Activated CD4-positive, CD25-positive, alpha-beta regulatory T cell (primary cell): ENCODE measurements at places on chromosomes 11 and 22.
A peak's percentile ranks its signal among the peaks of the same experiment; 100 is the strongest.

DNA sequence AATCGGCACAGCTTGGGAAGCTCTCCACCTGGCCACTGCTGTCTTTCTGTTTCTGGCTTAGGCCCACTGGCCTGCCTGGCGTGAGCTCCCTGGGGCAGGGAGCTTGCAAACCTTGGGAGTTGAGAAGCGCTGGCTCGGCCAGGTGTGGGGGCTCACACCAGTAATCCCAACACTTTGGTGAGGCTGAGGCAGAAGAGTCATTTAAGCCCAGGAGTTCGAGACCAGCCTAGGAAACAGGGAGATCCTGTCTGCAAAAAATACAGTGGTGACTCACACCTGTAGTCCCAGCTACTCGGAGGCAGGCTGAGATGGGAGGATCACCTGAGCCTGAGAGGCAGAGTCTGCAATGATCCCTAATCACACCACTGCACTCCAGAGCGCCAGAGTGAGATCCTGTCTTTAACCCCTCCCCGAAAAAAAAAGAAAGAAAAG is 4.0 kb downstream of the AP5B1 start:
- no peak for DNase-seq

DNA sequence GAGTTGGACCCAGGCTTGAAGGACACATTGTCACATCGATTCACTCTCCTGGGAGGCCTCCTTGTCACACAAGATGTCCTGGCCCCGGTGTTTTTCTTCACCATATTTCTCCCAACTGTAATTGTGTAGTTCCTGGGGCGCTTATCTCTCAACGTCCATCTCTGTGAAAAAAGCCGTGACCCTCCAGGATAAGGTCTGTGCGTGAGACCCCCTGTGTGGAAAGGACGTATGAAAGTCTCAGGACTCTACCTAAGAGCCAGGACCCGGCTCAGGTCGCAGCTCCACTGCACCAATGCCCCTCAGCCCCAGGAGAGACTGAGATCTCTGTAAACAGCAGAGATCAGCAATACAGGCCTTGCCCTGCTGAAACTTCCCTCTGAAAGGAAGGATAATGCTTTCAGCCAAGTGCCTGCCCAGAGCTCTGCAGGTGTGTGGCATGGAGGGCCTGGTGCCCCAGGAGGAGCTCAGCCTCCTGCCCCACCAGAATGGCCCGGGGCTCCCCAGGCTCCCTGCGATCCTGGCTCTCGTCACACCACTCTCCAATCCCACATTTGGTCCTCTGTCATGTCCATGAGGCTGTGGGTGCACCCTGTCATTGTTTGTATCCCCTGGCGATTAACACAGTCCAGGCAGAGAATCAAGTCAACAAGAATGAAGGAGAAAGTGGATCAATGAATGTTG is 119.2 kb upstream of the TMEM45B start:
- DNase-seq, result no peak

DNA sequence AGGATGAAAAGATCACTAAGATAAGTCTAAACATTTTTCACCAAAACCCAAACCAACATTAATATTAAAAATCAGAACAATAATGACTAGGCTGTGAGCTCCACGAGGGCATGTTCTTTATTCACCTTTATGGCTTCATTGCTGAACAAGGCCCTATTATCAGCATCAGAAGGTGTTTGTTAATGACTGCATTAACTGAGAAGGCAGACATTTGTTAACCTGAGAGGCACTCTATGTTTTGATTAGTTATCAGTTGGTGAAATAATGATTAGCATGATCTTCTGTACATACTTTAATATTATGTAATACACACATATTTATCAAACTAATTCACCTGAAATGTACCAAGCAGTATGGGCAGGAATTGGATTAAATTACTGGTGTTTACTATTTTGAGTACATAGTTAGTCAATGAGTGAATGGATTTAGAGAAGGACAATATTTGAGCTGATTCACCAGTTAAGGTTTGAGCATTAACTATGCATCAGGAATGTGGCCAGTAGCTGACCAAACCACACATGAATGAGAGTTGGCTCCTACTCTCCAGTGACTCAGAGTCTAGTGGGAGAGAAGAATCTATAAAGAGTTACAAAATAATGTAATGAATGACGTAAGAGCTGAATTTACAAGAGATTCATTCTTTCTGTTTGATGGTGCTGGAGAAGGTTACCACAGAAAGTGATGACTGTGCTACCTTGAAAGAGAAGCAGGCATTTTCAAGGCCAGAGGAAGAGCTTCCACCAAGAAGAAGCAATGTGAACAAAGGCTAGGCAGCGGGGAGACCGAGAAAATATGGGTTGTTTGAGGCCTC is 6.7 kb downstream of the IL18 start:
- no peak for DNase-seq

DNA sequence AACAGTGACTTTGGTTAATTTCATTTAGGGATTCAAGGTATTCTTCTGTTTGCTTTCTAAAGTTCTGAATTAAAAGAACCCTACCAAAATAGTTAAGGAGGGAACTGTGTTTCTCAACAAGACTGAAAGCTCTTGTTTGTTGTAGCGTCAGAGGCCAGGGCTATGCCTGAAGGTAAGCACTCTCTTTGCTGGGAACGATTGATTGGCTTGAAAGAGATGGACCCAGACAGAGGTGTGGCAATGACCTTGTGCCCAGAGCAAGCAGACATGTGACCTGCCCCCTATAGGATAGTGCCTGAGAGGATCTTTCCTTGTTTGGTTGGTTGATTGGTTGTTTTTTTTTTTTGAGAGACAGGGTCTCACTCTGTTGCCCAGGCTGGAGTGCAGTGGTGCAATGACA is 68.3 kb upstream of the CECR2 start:
- DNase-seq, result no peak

DNA sequence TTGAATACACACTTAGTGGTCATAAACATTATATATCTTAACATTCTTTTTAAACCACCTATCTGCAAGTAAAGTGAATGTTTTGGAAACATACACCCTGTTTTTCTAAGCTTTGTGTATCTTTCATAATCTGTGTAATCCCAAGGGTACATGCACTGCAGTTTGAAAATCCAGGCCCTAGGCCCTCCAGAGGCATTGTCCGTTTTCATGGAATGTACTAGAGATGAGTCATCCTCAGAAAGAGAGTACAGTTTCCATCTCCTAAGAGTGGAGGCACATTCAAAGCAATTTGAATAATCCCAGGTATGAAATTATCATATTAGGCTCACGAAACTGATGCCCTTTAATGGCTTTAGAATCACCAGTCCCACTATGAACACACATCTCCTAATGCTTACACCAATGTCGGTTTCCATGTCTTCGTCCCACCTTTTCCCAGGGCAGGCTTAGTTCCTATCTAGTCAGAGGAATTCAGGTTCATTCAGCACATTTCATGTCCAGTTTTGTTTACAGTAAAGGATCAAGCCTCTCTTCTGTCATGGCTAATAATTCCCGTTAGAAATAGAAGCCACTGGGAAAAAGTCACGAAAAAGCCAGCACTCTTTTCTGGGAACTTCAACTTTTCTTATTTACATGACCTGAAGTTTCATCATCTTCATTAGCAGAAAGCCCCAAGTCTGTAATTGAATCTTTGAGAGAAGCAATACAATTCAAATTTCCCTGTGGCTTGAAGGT is 39.5 kb upstream of the CD44 start:
- no peak for DNase-seq

- DNase-seq, result no peak
These were observed 1.1 kb downstream of the NEAT1 start for GRCh38 chr11:65423516-65424204.

DNA sequence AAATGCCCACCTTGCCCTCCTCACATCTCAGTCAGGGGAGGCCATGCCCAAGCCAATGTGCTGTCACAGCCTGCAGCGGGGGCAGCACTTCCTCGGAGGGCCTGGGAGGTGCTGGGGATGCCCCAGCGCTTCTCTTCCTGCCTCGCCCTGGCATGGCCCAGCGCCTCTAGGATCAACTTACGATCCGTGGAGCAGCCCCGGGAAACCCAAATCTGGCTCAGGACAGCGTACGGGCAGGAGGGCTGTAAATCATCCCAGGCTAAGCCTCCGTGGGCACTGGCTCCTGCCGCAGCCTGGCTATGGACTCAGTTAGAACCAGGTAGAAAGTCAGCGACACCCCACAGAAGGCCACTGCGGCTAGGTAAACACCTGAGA is 60.9 kb upstream of the EMID1 start:
- no peak for DNase-seq

DNA sequence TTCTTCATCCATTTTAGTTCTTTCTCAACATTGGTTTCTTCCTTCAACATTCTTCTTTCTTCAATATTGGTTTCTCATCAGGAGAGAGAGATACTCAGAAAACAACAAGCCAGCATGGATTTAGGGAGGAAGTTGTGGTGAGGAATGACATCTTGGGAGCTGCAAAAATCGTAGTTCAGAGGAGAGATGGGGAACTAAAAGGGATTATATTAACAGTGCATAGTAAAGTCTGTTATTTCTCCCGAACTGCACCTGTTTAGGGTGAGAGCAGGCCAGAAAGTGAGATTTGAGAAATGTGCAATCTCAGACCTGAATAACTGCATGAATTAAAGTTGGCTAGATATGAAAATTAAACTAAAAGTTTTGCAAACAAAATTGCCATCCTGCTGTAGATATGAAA is 94.5 kb downstream of the CASP12 start:
- DNase-seq, result no peak

- no peak for DNase-seq
These were observed 1.4 kb downstream of the SLC25A17 start for GRCh38 chr22:40817737-40818136.

DNA sequence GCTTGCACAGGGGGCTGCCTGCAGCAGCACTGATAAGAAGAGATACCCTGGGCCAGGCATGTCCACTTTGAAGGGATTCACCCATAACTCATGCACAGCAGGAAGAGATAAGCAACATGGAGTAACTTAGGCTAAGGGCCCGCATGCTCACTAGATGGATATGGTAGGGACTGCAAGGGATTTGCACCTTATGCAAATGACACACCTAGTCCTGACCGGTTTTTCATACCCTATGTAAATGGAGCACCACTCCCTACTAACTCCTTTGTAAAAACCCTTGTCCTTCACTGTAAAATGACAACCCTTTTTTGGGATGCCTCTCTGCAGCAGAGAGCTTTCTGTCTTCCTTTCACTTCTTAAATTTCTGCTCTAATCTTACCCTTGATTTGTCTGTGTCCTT is 658.9 kb upstream of the CCDC179 start:
- no peak for DNase-seq

DNA sequence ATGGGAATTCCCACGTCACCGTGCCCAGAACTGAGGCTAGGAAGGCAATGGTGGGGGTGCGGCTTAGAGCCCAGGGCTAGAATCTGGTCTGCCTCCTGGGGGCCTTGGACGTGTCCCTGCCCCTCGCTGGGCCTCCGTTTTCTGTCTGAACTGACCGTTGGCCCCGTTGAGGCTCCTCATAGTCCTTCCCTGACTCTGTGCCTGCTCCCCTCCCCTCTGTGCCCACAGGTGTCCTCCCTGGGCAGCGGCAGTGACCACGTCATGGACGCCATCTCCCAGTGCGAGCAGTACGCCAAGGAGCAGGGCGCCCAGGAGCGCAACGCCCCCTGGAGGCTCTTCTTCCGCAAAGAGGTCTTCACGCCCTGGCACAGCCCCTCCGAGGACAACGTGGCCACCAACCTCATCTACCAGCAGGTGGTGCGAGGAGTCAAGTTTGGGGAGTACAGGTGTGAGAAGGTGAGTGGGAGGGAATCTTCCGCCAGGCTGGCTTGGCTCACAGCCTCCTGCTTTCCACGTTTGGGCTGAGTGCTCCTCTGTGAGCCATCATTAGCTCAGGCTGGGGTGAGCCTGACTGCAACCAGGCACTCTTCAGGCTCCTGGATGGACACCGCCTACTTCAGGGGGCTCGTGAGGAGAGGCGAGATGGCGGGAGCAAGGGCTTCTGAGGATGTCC is 63.9 kb downstream of the MYO7A start:
- DNase-seq, result no peak

- no peak for DNase-seq
These were observed 46.1 kb upstream of the PRDM11 start for GRCh38 chr11:45100339-45100738.

DNA sequence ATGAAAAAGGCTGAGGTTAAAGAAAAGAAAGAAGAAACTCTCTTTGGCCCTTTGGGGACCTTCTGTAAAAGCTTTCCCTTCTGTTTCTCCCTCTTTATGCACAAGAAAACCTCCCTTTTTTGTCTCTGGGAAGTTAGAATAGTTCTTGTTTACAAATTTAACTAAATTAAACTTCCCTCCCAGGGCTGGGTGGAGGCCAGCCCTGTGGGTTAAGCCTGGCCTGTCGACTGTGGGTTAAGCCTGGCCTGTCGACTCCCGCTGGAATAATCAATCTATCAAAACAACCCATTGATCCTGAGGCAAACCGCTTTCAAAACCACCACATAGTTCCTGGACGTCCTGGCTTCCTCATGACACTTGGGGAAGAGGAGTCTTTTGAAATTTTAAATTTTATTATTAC is 1.2 kb upstream of the DRG1 start:
- DNase-seq, result no peak

DNA sequence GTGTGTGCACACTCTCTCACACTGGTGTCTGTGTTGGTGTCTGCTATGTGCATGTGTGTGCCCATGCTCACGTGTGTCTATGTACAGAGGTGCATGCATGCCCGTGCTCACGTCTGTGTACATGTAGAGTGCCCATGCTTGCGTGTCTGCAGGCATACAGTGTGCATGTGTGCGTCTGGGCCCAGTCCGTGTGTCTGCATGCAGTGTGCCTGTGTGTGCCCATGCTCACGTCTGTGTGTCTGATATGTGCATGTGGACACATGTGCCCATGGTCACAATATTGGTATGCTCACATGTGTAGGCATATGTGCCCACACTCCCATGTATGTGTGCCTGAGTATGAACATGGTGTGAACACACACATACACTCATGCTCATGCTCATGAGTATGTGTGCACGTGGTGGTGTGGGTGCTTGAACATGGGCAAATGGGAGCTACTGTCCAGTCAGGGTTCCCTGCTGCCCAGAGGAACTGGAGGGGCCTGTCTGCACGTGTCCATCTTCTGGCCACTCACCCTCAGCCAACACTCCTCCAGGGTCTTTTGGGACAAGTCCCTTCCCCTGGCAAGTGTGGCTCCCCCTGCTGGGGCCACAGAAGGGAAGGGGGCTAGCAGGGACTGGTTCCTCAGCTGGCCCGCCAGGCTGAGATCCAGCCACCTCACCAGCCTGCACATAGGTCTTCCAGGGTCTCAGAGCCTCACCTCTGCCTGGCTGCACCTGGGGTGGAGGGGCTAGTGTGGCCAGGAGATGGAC is 7.3 kb upstream of the TBX1 start:
- no peak for DNase-seq

GRCh38 chr11:66388780-66389386 is 17.3 kb upstream of the SLC29A2 start:
- DNase-seq, result peak; percentile 36

DNA sequence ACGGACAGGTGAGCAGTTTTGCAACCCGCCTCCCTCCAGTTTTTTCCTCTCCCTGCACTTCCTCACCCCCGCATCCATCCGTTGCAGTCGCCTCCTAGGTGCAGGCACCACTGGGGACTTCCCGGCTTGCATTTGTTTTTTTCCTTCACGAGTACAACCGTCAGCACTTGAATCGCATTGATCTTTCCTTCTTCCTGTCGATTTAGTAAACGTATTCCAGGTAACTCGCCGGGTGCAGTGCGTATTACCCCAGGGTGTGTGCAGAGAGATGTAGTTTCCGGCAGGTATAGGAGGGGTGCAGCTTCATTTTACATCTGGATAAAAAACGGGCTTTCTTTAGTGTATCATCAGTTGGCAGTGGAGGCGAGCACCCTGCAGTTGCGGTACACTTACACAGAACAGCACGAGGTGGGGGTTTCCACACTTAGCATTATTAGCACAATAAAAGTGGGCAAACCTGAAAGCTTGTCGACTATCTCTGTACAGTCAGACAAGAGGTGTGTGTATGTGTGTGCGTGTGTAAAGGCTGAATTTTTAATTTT is at the start of gene SORL1-AS1:
TSS of gene SORL1-AS1 (minus strand) at position 359 of the 542 bp plus-strand sequence.
- DNase-seq, result no peak
